Globus pallidus (tissue), 1 donor: ENCODE measurements at places on chromosomes 2 and 18.

GRCh38 chr18:25210622-25211021 is 141.3 kb downstream of the ZNF521 start:
- no peak for DNase-seq

DNA sequence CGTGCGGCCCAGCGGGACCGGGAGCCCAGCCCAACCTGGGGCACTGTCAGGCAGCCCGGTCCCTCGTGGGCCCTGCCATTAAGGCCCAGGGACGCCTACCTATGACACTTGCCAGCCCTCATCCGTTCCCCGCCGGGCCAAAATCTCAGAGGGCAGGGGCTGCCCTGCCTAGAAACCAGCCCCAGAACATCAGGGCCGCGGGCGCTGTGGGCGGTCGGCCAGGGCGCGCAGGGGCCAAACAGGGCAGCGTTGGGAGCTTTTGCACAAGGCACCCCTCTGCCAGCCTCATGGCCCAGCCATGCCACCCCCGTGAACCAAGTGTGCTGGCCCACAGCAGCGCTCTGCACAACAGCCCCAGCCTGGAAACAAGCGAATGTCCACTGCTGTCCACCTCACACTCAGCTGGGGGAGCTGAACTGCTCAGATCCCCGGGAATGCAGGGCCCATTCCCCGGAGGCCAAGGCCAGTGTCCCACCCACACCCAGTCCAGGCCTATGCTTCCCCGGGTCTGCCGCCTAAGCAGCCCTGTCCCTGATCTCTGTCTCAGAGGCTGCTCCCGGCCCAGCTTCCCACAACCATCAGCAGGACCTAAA is 3.5 kb upstream of the NEURL3 start:
- DNase-seq = no peak

- DNase-seq = no peak
Observed at GRCh38 chr2:141869572-141869971, 261.2 kb downstream of the LRP1B start.

GRCh38 chr2:25311865-25312575 is 29.7 kb downstream of the DNMT3A start:
- DNase-seq = no peak

DNA sequence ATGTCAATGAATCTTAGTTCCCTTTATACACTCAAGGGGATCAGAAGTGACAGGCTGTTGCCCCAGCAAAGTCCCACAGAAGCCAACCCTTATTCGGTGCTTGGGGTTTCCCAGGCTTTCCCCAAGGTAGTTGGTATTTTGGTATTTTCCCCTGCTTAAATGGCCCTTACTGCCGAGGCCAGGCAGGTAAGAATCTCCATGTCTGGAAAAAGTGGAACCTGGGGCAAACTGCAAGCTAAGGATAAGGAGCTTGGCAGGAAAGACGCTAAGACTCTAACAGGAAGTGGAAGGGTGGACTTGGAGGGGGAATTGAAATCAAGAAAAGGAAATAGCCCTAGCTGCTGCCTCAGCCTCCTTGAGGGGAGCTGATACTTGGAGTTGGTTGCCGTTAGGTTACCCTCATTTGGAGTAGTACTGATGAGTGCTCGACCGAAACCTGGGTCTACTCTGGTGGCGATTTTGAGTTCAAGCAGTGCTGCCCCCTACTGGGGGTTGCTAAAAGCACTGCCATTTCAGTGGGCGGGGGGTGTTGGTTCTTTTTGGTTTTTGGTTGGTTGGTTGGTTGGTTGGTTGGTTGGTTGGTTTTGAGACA is 3.3 kb upstream of the GPBAR1 start:
- DNase-seq = peak; percentile 61
